Progenitor cell of endocrine pancreas (in vitro differentiated cells): ENCODE measurements at places on chromosomes 1 and 21.

DNA sequence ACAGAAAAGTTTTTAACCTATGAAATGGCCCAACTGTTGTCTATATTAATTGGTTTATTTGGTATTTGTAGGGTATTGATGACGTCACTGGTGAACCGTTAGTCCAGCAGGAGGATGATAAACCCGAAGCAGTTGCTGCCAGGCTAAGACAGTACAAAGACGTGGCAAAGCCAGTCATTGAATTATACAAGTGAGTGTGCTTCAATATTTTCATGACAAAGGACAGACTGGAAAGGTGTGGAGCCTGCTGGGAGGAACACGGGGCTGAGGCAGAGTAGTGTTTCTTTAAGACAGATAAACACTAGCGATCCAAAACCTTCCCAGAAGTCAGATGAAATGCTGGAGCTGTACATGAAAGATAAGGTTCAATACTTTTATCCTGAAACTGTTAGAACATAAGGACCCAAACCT lies 76.7 kb downstream of the AK4 start:
- DNase-seq, result no peak

DNA sequence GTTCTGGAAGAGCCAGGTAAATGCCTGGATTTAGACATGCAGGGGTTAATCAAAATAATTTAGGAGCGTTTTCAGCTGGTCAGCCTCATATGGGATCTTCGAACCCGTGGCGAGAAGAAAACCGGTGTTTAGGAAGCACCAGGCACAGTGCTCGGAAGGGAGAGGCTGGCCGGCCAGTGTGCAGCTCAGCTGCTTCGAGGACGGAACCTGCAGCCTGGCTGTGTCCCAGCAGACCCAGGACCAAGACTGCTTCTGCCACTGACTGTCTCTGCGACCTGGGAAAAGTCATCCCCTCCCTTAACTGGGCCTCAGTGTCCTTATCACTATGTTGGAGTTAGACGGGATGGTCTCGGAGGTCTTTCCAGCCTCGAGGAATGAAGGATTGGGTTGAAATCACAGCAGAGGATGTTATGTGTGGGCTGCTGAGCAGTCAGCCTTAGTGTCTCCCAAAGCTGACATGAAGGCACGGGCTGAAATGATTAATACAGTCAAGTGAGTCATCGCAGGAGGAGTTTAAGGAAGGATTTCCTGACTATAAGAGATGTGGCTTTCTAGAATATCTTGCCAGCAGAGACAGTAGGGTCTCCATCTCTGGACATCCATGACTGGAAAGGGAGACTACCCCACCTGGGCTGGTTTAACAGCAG lies 20.8 kb downstream of the PPFIA4 start:
- DNase-seq, result no peak

DNA sequence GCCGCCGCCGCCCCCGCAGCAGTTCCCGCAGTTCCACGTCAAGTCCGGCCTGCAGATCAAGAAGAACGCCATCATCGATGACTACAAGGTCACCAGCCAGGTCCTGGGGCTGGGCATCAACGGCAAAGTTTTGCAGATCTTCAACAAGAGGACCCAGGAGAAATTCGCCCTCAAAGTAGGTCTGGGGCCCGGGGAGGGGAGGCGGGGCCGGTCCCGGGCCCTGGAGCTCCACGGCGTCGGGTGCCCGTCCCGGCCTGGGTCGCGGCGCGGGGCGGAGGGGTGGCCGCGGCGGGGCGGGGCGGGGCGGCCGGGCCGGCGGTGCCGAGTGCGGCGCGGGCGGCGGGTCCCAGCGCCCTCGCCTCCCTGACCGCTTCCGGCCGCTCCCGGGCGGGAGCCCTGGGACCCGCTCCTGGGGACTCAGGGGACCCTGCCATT lies 646 bp downstream of the MAPKAPK2 start:
- peak; percentile 17 for DNase-seq

DNA sequence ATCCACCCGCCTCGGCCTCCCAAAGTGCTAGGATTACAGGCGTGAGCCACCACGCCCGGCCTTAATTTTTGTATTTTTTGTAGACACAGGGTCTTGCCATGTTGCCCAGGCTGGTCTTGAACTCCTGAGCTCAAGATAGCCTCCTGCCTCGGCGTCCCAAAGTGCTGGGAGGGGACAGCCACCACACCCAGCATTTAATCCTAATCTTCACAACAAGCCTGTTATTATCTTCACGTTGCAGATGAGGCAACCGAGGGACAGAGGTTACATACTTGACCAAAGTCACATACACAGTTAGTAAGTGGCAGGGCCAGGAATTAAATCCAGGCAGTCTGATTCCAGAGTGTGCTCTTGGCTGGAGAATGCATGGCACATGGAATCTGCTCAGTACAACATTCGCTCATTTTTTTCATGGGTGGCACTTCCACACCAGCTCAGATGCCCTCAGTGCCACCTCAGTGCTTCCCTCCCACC lies 4.8 kb upstream of the GPR37L1 start:
- DNase-seq, result no peak

DNA sequence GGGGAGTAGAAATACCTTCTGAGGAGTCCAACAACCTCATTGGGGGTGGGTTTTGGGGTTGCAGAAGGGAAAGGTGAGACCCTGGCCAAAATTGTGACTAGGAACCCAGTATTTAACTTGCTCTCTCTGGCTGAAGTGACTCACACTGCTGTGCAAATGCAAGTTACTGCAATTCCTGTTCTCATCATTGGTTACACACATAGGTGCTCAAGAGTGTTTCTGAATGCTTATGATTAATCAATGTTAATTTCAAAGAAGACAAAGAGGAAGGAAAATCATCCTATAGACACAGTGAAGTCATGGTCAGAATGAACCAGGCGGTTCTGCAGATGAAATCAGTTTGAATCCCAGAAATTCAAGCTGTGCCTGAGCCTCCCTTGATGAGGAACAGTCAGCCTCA lies 3.1 kb downstream of the ASCL5 start:
- DNase-seq, result no peak

DNA sequence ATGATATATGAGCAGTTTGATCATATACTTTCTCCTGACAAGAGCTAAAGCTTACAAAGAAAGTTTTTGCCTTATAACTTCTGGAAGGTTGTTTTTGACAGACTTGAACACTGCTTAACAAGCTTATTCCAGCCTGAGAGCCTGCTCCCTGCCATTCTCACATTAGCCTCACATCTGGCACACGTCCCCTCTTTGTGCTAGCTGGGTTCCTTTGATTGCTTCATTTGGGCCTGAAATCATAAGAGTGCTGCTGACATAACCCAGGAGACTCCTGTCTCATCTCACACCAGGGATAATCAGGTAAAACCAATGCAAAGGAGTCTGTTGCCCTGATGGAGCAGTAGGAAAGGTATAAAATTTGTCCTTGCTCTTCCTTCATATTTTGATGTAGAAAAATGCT lies 1411.7 kb upstream of the B3GALT2 start:
- DNase-seq, result no peak

- DNase-seq, result no peak
Measured at GRCh38 chr1:230175163-230175747, 108.2 kb downstream of the GALNT2 start.

DNA sequence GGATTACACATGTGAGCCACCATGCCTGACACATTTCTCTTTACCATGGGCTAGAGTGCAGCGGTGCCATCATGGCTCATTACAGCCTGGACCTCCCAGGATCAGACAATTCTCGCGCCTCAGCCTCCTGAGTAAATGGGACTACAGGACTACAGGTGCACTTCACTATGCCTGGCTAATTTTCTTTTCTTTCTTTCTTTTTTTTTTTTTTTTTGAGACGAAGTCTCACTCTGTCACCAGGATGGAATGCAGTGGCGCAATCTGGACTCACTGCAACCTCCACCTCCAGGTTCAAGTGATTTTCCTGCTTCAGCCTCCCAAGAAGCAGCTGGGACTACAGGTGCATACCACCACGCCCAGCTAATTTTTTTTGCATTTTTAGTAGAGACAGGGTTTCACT lies 14.8 kb upstream of the KIF1B start:
- no peak for DNase-seq

GRCh38 chr1:69994241-69994640 lies 211.1 kb downstream of the LRRC40 start:
- DNase-seq, result no peak

DNA sequence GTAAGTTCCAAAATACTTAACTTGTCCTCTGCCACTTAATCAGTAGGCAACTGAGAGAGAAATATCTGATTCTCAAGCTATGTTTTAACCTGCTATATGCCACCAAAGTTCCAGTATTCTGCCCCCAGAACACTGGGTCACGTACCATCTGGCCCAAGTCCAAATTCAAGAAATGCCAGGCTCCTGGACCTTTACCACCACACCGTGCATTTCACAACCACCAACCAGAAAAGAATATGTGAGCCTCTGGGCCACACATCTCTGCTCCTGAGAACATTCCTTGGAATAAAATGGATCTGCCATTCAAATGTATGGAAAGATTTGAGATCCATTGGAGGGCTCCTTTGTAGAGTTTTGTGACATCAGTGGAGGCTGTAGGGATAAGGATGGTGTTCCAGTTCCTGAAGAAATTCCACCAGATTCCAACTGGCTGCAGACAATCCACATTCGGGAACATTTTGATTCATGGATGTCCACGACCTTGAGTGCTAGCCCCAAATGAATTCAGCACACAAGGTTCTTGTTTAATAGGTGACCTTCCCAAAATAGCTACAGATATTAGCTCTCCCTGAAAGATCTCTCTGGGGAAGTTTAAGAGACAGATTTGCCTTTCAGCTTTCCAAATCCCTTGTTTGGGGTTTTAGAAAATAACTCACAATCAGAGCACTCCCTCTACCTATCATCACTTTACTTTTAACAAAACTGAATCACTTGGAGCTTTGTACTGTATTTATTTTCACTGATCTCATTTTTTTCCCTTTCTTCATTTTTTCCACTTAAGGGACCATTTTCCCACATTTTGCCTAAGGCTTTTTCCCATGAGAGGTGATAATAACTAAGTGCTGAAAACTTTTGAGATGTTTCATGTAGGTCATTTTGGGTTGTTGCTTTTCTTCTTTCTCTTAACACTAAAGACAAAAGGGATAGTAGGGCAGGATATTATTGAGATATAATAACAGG lies 128.4 kb upstream of the ZC3H11B start:
- DNase-seq, result no peak

DNA sequence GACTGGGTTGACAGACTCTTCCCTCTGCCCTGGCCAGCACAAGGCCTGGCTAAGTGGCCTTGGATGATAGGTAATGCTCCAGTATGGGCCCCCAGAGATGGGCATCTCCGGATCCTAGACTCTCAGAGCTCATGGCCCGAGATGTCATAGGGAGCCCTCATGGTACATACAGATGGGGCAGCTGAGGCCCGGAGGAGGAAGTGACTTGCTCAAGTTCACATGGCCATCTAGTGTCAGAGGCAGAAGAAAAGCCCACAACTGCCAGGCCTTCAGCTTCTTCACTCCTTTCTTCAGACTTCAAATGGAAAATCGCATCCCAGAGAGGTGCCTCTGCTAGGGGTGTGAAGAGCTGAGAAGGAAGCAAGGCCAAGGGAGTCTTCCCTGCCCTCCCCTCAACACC lies 46.8 kb upstream of the SYNC start:
- DNase-seq, result no peak

GRCh38 chr21:37402251-37402867 lies 35.8 kb downstream of the DYRK1A start:
- no peak for DNase-seq

DNA sequence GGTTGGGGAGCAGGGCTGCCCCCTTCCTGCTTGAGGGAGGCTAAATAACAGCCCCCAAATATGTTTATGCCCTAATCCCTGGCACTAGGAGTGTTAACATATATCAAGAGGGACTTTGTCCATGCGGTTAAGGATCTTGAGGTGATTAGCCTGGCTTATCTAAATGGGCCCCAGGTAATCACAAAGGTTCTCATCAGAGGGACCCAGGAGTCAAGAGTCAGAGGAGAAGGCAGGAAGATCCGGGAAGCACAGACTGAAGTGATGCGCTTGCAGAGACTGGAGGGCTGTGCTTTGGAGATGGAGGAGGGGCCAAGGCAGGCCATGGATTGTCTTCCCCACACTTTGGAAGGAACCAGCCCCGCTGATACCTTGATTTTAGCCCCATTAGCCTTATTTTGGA lies 86.4 kb downstream of the IER5 start:
- DNase-seq, result no peak

- DNase-seq, result no peak
Measured at GRCh38 chr1:194813096-194813495, 1626.7 kb upstream of the B3GALT2 start.

GRCh38 chr21:37683396-37684114 lies 232.7 kb downstream of the KCNJ6 start:
- DNase-seq, result no peak

- no peak for DNase-seq
Measured at GRCh38 chr1:186620566-186621350, 59.5 kb downstream of the PTGS2 start.

GRCh38 chr1:36350659-36351226 lies 27.3 kb upstream of the EVA1B start:
- DNase-seq, result no peak

DNA sequence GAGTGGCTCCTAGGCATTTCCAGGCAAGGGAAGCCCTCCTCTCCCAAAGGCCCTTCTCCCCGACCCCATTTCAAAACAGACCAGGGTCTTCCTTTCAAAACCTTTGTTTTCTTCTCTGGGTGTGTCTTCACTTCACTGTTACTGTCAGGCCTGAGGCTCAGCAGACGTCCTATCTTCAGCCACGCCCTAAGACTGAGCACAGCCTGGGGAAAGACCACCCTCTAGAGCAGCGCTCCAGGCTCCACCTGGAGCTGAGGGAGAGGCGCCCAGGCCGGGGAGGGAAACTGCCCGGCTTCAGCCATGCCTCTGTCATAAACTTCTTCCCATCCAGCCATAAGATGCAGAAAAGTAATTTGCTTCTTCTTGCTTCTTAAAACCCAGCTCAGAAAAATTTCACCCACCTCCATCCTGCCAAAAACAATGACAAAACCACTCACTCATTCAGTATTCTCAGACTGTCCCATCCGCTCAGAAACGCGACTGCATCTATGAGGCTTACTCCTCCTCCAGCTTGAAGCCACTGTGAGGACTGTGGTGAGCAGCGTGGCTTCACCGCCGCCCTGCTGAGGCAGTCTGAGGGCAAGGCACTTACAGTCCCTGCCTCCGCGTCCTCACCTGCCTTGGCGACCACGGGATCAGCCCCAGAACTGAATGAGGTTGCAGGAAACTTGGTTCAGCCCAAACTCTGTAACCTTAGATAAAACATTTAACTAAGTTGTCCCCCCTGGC lies 36.1 kb downstream of the VN1R5 start:
- DNase-seq, result no peak

DNA sequence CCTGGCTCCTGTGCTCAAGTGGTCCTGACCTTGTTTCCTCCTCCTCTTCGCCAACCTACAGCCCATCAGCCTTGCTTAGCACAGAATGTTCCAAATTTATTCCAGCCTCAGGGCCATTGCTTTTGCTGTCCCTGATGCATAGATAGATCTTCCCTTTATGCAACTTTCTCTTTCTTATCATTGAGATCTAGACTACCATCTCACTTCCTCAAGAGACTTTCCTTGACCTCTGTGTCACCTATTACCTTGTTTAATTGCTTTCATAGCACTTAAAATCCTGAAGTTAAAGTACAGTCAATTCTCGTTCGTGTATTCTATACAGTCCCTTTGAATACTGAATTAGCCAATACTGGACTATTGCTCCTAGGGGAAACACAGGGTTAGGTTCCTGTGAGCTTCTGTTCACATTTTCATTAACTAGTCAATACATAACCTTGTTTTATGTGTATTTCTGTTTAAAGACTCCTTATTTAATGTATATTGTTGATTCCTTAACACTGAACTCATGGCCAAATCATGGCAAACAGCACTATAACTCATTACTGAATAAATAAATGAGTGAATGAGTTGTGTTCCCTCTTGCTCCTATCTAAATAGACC lies 26.2 kb upstream of the MCOLN3 start:
- DNase-seq, result no peak

- DNase-seq, result no peak
Measured at GRCh38 chr1:198113342-198113750, 43.5 kb upstream of the NEK7 start.

GRCh38 chr1:232728507-232729263 lies 76.5 kb upstream of the MAP10 start:
- DNase-seq, result no peak
